NCI-H2081 (cell line): ENCODE measurements at places on chromosomes 4 and X.

DNA sequence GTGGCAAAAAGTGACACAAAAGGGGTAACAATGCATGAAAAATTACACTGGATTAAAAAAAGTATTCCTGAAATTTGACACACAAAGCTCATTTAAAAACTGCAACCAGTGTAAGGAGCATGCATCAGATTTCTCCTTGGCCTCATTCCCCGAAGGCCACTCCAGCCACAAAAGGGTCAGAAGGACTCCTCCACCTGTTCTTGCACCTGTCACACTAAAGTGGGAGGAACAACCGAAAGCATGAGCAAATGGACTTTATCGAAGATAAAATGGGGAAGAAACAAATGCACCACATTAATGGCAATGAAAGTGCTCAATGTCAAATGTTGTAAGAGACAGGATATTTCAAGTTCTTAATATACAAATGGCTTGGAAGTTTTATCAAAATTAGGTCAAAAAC lies 88.2 kb downstream of the ADGRA3 start:
- no peak for DNase-seq

DNA sequence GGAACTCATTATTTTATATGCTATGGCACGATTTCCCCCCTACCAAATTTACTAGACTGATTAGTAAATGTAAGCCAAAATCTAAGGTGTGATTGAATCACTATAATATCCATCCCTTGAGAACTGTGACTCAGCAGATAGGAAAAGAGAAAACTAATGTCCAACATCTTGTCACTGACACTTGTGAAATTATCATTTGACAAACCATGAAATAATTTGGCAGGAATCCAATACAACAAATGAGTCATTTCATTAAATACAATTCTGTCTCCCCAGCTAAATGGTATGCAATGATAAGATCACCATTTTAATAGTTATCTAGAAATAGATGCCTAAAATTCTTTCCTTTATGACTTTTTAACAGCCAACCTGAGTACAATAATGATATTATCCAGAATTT lies 462.3 kb downstream of the DMD start:
- DNase-seq = no peak

- DNase-seq = no peak
These were observed 208.8 kb upstream of the VEGFC start for GRCh38 chr4:177001271-177002175.

DNA sequence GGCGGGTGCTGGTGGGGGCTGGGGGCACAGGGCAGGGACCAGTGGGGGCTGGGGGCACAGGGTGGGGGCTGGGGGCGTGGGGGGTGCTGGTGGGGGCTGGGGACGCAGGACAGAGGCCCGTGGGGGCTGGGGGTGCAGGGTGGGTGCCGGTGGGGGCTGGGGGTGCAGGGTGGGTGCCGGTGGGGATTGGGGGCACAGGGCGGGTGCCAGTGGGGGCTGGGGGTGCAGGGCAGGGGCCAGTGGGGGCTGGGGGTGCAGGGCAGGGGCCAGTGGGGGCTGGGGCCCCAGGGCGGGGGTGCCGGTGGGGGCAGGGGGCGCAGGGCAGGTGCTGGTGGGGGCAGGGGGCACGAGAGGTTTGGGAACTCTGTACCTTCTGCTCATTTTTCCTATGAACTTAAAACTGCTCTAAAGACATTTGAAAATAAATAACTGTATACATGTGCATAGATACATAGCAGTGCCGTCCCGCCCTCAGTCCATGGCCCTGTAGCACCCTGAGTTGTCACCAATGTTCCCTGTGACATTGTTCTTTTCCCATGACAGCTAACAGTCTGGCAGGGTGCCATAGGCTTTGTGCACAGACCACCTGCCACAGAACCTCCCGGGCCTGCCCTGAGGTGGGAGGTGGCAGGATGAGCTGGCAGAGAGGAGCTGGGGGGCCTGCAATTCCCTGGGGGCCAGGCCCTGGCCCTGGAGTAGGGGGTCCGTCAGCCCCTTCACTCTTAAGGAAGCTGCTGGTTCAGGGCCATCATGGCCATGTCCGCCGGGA lies 35.6 kb upstream of the ADRA2C start:
- DNase-seq = no peak

DNA sequence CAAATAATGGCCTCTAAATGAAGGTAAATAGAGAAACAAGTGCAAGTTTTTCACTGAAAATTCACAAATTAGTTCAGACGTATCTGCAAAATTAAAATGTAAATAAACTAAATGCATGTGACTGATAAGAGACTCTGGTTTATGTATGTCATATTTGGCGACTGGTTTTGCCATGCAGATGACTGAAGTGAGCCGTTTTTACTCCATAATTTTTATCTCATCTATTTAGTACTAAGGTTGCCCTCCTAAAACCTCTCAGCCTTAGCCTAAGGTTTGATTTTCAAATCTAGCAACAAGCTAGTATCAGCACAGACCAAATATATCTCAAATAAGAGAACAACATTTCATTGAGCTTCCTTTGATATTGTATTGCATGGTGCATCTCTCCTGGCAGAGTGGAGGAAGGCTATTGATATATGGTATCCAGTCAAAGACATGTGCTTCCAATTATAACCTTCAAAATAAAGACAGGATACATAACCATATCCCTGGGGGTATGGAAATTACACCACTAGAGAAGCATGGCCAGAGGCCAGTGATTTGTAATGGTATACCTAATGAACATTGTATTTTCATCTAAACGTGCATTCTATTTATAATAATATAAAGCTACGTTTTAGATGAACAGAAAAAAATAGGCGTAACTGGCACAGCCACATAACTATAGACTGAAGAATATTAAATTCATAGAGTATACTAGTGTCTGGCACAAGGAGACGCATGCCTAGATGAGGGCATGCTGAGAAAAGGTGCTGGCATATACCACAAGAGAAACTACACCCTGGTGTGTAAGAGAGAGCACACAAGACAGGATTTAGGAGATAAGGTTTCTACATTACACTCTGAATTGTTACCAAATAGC lies 392.6 kb upstream of the INTU start:
- DNase-seq = no peak

- DNase-seq = no peak
These were observed 96.5 kb downstream of the SH3RF1 start for GRCh38 chr4:169174247-169174646.

- DNase-seq = no peak
These were observed 203.3 kb downstream of the ANTXR2 start for GRCh38 chr4:79869597-79870237.

DNA sequence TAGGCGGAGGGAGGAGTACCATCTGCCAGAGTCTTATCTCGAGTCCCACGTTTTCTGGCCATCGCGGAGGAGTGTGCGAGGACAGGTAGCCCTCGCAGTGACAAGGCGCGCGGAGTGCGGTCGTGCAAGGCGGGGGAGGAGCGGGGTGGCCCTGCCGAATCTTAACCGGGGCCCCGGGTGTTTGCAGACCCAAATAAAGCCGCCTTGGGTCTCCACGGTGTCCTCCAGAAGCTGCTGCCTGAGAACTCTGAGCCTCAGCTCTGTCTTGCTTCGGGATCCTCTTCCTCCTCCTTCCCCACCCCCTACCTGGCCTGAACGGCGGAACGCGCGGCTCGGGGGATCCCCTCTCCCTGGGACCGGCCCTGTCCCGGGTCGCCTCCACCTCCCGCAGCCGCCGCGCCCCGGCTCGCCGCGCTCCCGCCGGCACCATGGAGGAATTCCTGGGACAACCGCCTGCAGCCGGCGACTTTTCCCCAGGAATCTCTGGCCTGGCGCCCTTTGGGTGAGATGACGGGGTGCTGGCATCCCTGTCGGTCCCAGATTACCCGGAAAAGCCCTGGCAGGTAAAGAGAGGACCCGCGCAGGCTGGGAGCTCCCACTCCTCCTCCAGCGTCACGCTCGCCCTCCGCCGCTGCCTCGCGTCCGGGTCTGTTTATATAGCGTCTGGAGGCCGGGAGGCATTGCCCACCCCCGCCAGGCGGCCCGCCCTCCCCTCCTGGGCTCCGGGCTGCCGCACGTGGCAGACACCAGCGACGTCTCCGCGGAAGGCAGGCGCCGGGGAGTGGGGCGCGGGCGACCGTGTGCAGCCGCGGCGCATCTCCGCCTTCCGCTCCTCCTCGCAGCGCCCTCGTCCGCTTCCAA lies at the start of gene GALNTL6:
GALNTL6 (plus strand) TSS at position 740 of the 861 bp plus-strand sequence.
- DNase-seq = peak; percentile 61

GRCh38 chrX:27660878-27661277 lies 70.7 kb downstream of the DCAF8L2 start:
- no peak for DNase-seq

GRCh38 chr4:169416461-169416860 lies 145.7 kb upstream of the SH3RF1 start:
- no peak for DNase-seq

DNA sequence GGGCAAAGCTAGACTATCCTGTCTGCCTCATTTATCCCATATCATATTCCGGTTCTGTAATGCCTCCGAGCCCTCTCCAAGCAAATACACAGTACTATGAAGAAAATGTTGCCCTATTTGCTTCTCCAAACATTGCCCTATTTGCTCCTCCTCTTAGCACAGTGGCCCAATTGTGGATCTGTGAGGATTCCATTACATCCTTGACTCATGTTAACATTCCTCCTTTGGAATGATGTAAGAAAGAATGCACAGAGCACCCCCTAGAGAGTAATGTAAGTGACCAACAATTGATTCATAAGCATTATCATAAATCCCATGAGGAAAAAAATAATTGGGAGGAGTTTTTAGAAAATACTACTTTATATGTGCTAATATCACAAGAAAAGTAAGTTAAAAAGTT lies 11.3 kb upstream of the BTC start:
- no peak for DNase-seq

DNA sequence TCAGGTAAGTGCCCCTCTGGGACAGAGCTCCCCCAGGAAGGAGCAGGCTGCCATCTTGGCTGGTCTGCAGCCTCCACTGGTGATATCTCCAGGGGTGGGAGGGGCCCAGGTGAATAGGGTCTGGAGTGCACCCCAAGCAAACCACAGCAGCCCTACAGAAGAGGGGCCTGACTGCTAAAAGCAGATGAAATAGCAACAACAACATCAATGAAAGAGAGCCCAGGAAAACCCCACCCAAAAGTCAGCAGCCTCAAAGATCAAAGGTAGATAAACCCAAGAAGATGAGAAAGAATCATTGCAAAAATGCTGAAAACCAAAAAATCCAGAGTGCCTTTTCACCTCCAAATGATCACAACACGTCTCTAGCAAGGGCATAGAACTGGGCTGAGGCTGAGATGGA lies 92.5 kb upstream of the PAGE3 start:
- no peak for DNase-seq

DNA sequence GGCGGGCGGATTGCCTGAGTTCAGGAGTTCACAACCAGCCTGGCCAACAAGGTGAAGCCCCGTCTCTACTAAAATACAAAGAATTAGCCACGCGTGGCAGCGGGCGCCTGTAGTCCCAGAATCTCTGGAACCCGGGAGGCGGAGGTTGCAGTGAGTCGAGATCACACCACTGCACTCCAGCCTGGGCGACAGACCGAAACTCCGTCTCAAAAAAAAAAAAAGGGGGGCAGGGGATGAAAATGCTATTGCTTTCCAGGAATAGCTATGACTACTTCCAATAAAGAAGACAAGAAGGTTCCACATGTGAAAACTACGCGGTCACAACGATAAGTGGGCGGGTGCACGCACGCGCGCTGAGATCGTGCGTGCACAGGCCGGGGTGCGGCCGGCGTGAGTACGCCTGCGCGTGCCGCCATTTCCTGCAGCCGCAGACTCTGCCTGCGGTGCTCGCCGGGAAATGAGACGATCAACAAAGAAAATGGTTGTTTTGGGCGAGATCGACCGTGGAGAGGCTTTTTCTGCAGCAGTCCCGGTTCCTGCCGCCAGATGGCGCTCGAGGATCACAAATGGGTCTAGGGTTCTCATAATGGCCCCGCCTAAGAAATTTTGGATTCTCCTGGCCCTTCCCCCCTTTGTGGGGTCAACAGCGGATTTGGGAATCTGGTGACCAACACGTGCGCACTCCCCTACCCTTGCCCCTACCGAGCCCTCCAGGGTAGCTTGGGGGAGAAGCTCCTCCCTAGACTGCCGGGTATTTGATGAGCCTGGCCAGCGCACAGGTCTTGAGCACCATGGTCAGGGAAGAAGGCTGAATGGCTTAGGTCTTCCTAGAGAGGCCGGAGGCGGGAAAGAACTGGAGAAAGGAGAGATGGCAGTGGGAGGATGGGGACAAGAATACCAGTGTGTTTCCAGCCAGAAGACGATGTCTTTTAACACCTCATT lies 35.1 kb downstream of the PNMA5 start:
- DNase-seq = peak; percentile 86

- no peak for DNase-seq
These were observed 76.0 kb downstream of the HHIP start for GRCh38 chr4:144721994-144722393.

DNA sequence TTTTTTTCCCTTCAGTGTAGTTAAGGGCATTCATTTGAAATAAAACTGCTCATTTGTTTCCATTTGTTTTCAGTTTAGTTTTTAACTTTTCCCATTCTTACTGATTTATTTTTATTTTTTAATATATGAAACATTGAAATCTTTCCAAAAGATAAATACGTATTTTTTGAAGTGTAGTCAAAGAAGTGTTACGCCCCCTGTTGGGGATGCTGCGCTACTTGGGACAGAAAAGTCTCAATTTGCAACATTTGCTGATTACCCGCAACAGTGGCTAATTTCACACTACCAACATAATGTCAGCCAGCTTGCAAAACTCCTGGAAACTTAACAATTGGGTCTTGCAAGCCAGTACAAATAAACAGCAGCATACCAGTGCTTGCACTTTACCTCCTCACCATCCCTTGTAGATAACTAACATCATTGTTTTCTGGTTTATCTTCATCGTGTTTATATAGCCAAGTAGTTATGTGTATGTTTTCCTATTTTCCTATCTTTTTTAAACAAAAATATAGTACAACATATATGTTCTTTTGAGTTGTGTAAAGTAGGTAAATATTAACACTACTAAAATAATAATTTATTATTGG lies 158.6 kb downstream of the STPG2 start:
- DNase-seq = no peak

- no peak for DNase-seq
These were observed 55.4 kb downstream of the CLCN3 start for GRCh38 chr4:169675825-169676224.

DNA sequence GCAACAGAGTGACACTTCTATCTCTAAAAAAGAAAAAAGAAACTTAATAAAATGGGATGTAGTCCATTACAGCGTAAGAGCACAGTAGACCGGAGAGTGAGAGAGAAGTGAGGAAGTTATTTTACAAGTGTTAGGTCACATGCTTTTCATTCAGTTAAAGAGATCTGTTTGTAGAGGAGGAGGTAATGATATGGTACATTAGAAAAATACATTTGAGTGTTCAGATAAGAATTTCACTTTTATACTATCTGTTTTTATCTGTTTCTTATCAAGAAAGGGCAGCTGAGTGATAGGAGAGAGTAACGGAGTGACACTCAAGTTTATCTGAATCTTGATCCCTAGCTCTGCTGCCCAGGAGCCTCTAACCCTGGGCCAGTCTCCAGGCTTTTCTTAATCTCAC lies 38.9 kb downstream of the FNIP2 start:
- no peak for DNase-seq

DNA sequence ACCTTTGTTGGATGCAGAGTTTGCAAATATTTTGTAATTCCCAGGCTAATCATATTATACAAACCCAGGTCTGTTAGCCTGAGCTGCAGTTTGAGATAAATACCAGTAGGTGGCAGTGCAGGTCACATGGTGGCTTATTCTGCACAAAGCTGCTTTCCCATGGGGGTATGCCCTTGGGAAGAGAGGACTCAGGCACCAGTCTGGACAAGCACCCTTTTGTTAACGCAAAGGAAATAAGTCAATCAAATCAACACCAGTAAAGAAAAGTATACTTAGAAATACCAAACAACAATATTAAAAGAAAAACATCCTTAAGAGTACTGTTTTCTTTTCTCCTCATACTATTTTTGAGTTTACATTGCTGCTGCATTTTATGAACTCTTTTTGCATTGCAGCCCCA lies 389.0 kb upstream of the ZFP42 start:
- peak; percentile 17 for DNase-seq
